ENCODE measurements at places on chromosomes 1 and 21. TPM values are rescaled to one million over a fixed set of nuclear protein-coding genes. Genes with fewer than 3 reads are reported as not detected.

The UMODL1 gene
- total RNA-seq = not detected

The CFAP410 gene
- 11.3 TPM for total RNA-seq

The ANGEL2 gene
- total RNA-seq = 46.3 TPM

The ILDR2 gene
- not detected for total RNA-seq

The GBP2 gene
- 87.7 TPM for total RNA-seq

The UBXN10 gene
- total RNA-seq = not detected

The DNALI1 gene
- total RNA-seq = 9.8 TPM

The PGLYRP4 gene
- total RNA-seq = not detected

The TAL1 gene
- total RNA-seq = not detected
